NCI-H2029 (cell line): ENCODE measurements at places on chromosomes 5 and 9.

GRCh38 chr5:72611118-72611730 lies 104.0 kb upstream of the ZNF366 start:
- DNase-seq, result peak; percentile 71

DNA sequence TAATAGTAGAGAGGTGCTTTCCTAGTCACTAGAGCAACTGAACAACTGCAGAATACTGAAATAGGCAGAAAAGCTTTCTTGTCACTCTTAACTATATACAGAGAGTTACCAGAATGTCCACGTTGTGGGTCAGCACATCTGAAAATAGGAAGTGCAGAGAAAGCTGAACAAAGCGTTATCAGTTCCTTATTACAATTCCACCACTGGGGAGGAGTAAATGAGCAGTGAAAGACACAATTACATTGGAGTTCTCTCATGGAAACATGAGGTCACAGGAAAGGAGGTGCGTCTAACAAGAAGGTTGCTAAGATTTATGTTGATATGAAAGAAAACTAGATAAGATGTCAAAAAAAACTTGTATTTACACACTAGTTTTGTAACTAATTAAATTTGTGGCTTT lies 461.9 kb upstream of the COX7C start:
- no peak for DNase-seq

DNA sequence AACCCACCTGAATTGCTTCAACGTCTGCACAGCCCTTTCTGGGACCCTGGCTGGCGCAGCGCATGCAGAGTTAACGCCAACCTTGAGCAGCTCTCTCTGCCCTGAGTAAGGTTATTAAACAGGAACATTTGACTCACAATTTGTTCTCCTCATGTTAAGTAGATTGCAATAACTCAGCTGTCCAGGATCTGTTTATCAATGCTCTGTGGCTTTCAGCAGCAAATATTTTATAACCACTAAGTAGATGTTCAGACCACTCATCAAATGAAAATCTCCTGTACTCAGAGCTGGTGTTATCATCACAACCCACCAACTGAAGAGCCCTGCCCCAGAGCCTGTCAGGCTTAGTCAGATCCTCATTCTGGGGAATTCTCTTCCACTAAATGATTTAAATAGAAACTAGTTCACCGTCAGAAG lies 403.0 kb downstream of the ZNF608 start:
- DNase-seq, result peak; percentile 44

DNA sequence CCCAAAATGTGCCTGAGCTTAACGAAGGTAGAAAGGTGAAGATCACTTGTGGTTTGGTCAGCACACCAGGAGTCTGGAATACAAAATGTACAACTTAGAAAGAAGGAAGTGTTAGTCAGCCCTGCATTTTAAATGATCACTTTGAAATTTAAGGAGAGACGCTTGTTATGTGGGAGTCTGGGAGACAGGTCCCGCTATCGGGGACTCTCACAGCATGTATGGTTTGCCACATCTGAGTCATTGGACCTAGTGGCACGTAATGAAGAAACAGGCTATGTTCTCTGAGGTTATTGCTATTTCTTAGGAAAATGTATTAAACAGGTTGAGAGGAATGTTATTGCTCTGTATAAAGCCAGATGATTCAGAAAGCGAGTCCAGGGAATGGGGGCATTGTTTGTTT lies 2362.5 kb upstream of the WWC1 start:
- no peak for DNase-seq

DNA sequence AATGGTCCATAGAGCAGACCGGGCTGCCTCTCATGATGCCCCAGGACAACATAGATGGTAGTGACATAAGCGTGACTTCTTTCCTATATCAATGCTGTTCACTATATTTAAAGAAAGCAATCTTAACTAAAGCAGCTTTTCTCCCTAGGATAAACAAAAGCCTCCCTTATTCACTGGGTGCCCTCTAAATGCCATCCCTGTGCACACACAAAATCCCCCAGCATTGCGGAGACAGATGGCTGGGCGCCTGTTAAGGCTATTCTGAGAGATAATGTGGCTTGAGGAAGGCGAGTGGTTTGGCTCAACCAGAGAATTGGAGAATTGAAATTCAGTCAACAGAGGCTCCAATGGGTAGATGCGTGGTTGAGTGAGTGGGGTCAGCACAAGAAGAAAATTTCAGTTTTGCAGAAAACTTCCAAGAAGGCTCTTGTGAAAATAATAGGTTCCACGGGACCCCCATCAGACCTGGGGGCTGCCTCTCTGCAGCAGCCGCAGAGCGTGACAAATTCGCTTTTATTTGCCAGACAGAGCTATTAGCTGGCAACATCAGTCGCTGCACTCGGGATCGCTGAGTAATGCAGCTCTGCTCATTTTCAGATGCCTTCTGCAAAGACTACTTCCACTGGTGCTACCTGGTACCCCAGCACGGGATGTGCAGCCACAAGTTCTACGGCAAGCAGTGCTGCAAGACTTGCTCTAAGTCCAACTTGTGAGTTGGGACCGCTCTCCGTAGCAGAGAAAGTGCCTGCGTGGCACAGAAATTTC lies 103.9 kb upstream of the ICE1 start:
- no peak for DNase-seq

DNA sequence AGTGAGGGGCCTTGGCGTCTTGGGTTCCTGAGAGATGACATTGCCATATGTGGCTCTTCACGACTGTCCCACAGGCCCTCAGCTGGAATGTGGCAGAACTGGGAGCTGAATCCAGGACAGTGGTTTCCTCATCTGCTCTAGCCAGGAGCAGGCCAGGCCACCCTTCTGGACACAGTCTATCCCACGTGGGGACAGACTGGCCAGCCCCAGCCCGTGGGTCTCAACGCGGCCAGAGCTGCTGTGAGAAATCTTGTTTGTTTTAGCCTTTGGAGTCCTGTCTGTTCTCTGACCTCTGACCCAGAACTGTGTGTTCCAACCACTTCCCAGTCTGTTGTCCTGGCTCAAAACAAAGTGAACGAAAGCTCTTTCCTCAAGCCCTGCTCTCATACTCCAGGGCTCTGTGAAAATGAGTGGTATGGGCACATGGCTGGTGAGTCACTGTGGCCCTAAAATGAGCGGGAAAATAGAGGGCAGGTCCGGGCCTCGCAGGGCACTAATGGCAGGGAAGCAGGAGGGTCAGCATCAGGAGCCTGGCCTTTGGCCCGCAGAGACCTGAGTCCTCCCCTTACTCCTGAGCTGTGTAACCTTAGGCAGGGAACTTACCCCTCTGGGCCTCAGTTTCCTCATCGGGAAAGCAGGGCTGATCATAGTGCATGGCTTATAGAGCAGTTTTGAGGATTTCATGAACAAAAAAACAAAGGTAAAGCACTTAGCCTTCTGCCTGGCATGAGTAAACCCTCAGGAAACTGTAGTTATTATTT lies 34.8 kb upstream of the GLRX start:
- DNase-seq, result no peak

DNA sequence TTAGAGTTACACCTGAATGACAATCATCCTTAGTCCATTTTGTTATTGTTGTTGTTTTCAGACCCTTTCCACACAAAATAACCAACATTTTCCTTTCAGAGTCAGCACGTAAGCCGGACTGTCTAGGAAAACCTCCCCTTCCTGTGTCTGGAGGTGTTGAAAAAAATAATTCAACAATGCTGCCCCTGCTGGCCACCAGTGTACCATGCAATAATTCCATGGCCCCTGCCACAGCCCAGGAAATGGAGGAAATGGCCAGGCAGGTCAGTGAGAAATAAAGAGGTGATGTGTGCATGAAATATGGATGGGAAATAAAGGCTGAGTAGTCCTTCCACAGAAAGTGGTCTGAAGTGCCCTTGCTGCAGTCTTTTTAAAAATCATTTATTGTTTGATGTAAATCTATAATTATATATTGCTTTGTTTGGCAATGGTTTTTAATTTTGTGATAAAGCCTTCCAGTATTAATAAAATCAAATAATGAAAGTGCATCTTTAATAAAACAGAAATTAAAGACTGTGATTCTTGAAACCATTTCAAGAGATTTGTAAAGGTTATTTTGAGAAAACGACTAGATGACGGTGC lies 152.8 kb upstream of the PAPPA start:
- DNase-seq, result peak; percentile 6

DNA sequence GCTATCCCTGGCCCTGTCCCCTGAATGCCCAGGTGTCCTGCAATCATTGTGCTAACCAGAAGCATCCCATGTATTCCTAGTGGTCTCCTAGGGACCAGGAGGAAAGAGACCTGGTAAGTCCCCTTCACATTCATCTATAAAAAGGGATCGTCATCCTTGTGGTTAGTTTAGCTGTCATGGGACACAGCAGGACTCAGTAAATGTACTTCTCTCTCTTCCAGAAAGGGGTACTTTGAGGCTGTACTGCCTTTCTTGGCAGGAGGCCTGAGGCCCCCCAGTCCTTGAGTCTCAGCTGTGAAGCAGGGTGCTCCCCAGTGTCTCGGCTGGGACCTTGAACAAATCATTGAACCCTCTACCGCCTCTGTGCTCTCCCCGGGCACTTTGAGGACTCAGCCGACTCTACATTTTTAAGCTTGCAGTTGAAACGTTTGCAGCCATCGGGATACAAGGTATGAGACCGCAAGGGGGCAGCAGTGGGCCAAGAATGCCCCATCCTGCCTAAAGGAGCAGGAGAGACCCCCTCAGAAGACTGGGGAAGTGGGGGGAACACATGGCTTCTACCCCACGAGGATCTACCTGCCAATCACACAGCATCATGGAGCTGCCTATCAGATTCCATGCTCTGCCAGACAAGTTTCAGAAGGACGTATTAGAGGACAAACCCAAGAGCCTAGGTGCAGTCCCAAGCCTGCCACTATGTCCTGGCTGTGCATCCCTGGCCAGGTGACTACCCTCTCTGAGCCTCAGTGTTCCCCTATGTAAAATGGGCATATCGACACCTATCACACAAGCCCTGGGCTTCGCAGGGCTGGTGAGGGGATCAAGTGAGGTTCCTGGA lies 2.4 kb upstream of the PHYKPL start:
- DNase-seq, result no peak

DNA sequence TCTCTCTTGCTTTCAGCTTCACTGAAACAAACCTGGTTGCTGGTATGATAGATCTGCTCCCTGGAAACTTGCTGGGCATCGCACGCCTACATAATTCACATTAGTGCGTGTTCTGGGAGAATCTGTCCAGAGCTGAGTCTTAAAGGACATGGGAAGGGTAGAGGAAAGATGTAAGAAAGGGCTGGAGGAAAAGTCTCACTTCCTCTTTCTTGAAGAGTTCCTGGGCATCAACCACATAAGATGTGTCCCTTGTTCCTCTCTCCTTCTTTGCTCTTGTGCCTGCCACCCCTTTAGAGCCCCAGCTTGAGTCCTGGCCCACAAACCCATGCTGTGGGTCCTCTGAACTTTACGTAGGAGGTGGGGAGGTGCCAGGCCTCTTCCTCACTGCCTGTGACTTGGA lies 205.3 kb upstream of the PANK3 start:
- no peak for DNase-seq

- no peak for DNase-seq
Observed at GRCh38 chr5:37174928-37175327, 74.2 kb downstream of the CPLANE1 start.

- no peak for DNase-seq
Observed at GRCh38 chr9:109085510-109085909, 34.2 kb downstream of the TMEM245 start.

DNA sequence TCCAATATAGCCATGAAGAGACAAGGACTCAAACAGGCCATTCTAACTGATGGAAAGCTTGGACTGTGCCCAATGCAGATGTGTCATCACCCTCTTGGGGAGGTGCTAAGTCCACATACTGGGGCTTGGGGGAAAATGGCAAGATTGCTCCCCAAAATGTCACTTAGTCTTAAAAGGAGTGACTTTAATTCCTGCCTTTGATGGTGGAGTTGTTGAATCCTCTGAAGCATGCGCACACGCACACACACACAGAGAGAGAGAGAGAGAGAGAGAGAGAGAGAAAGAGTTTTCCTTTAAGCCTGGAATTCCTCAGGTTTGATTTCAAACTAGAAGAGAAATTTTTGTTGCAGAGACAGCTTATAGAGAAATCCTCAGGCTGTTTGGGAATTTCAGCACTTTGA lies 161.9 kb upstream of the GAS1 start:
- no peak for DNase-seq

GRCh38 chr5:97874491-97874890 lies 691.4 kb upstream of the RIOK2 start:
- no peak for DNase-seq

- no peak for DNase-seq
Observed at GRCh38 chr9:248278-248961, 33.8 kb downstream of the DOCK8 start.

- peak; percentile 84 for DNase-seq
Observed at GRCh38 chr9:109286571-109286977, 34.3 kb downstream of the EPB41L4B start.

DNA sequence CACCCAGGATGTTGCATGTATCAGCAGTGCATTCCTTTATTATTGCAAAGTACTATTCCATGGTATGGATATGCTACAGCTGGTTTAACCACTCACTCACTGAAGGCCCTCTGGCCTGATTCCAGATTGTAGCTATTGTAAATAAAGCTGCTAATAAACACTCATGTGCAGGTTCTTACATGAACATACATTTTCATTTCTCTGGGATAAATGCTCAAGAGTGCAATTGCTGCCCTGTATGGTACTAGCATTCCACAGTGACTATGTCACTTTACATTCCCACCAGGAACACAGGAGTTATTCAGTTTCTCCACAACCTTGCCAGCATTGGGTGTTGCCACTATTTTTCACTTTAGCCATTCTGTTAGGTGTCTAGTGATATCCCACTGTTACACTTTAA lies 267.6 kb downstream of the SPOCK1 start:
- peak; percentile 12 for DNase-seq

DNA sequence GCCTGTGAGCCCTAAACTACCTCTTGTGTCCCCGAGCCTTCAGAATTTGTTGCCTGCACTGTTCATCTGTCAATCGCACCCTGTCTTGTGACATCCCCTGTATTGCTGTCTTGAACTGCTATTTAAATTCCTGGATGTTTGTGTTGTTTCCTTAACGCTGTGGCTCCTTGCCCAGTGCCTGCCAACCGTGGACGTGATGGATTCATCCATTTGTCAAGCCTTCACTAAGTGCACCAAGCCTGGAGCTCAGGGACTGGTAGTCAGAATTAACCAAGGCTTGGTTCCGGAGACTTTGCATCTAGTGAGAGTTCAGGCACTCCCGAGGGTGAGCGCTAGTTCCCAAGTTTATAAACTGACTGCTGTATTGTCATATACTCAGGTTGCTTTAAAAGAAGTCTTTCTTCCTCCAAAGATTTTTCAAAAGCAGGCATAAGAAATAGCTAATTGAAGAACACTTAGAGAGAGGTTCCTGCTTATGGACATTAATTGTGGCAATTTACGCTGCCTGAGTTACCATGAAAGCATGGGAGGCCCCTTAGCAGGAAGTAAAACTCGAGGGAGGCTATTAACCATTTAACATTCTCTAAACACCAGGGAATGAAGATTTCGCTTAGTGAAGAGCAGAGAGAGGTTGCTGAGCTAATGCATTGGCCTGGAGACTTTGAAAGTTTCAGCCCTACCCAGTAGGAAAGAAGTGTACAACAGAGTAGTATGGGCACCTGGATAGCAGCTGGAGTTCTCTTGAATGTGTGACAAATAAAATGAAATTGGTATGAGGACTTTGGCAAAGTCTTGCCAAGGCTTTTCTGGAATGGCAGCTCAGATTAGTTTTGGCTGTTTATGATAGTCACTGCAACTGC lies 29.0 kb downstream of the RGS3 start:
- no peak for DNase-seq
